Activated naive CD4-positive, alpha-beta T cell treated with Interleukin-2 at 50 U/mL for 16 hours (primary cell): ENCODE measurements at places on chromosomes 6 and 20.

DNA sequence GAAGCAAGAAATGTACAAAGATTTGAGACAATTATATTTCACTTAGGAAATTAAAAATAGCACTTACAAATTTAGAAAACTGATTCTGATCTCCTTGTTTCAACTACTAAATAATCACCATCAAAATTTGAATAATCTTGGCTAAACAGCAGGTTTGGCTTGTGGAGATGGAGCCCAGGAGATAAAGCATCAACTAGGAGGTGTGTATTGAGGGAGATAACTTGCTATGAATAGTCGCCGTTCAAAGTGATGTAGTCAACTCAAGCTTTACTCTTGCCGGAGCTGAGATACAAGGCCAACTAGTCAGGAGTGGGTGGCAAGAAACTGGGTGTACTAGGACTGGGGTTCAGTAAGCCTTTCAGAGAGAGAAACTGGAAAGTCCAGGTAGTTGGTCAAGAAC lies 117.7 kb downstream of the TRMT11 start:
- no peak for DNase-seq

GRCh38 chr20:19683188-19683587 lies 74.9 kb upstream of the RIN2 start:
- DNase-seq = no peak

- DNase-seq = no peak
Observed at GRCh38 chr20:43906505-43907034, 8.1 kb upstream of the TOX2 start.

DNA sequence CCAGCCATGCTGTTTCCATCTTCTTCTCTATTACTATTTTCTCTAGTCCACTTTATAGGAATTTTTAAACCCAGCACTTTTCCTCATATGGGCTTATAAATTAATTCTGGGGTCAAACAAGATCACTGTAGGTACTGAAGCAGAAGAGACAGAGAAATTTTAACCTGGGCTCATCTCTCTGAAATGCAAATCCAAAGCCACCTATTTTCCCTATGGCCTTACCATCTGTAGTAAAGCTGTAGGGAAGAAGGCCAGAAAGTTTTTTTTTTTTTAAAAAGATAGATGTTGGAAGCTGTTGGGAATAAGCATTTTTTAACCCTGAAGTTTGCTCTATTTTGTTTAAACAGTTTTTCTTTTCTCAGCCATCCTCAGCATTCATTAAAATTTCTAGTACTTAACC lies 367.4 kb downstream of the CD109 start:
- DNase-seq = no peak

GRCh38 chr20:9051508-9051907 lies 17.4 kb upstream of the PLCB4 start:
- DNase-seq = no peak

DNA sequence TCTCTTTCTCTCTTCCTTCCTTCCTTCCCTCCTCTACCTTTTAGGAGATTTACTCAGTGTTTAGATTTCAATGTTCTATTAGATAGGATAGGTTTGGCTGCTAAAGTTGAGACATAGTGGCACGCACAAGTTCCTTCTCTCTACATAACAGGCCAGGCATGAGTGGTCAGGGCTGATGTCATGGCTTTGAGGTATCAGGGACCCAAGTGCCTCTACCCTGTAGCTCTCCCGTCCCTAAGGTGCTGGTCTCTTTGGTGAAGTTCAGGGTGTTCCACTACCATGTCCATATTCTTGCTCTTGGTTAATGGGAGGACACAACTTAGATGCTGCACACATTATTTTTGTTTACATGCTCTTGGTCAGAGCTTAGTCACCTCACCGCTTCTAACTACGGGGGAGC lies 245.3 kb downstream of the QKI start:
- no peak for DNase-seq

DNA sequence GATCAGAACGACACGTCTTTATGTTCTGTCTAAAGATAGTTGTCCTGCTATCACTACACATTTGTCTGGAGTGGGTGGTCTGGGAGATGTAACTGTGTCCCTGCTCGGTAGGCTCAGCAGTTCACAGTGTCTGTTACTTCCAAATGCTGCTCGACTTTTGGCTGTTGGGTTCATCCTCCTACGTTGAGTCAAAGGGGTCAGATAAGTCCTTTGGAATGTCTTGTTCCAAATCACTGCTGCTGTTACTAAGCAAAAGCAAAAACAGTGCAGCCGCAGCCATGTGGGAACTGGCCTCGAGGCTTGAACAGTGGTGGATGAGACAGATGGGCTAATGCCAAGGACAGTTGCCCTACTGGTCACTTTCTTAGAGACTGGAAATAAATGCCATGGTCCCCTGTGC lies 272.2 kb upstream of the MAP3K7 start:
- no peak for DNase-seq

- DNase-seq = no peak
Observed at GRCh38 chr20:833121-833449, 430 bp upstream of the FAM110A start.

DNA sequence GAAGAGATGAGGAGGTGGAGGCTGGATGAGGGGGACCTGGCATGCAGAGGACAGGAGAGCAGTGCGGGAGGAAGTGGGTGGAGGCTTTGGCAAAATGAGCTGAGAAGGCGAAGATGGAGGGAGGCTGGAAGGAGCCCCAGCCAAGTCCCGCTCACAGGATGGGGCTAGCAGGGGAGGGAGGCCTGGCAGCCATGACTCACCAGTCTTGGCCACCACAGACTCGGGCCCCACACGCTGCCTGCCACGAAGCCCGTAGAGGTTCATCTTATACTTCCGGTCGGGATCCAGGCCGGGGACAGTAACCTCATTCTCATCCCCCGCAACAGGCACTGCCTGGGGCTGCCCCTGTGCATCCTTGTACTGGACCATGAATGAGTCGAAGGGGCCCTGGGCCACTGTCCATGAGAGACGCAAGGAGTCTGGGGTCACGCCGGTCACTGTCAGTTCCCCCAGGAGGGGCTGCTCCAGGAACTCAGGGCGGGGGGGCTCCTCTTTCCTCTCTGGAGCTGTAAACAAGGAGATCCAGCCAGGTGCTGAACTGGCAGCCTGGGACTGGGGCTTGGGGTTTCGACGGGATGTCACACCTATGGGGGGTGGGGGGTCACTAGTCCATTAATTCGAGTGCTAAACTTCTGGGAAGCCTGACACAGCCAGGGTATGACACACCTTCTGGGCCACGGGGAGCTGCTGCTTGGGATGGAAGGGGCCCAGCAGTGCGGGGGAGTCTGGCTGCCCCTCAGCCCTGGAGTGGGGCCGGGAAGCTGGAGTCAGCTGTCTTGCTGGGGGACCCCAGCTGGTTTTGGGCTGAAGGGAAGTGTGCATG lies 27.8 kb downstream of the TNXB start:
- no peak for DNase-seq

- no peak for DNase-seq
Observed at GRCh38 chr6:69308584-69308983, 488.2 kb downstream of the LMBRD1 start.

GRCh38 chr20:37669062-37669772 lies 24.6 kb upstream of the CTNNBL1 start:
- no peak for DNase-seq

DNA sequence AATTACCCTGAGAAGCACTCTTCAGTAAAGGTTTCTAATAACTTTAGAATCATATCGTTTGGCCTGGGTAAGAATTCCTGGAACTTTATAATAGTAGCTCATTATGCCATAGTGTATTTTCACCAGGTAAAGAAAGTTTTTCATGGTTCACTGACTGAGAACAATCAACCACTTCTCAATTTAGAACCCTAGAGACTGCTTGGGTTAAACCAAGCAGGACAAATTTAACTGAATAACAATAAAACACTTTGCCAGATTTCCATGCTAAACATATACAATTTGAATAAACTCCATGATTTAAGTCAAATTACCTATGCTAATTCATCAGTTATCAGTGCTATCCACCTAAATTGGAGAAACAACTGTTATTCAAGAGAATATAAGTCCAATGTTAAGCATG lies 99.4 kb downstream of the PLG start:
- DNase-seq = no peak

DNA sequence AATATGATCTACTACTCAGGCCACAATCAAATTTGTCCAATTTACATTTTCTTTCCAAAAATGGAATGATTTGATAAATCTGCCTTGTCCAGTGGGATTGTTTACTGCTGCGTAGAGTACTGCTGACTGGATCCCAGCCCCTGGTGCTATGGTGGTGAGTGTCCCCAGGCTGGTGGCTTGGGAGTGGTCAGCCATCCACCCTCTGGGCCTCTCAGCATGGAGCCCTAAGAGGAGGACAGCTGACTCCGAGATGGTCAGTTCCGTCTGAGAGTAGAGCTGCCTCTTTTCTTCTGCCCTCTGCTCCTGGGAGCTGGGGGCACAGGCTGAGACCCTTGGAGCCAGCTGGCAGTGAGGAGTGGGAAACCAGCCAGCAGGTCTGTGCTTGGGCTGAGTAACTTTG lies 22.7 kb downstream of the PRDM13 start:
- no peak for DNase-seq

- DNase-seq = no peak
Observed at GRCh38 chr6:108947114-108947854, 99.1 kb downstream of the ARMC2 start.

DNA sequence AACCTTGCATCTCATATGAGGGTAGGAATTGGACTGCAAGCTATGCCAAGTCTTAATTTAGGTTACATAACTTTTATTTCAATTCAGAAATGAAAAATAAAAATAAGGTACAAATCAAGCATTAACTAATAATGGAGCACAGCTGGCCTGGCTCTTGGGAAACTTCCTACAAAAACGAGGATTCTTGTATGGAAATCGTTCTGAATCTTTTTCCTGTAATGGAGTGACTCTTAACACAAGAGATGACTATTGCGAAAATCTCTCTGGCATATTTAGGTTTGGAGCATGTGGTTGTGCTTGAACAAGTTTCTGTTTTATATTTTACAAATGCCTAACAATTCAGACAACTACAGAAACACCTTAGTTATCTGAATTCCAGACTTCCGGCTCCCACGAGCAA lies 34.0 kb upstream of the PI16 start:
- DNase-seq = no peak

DNA sequence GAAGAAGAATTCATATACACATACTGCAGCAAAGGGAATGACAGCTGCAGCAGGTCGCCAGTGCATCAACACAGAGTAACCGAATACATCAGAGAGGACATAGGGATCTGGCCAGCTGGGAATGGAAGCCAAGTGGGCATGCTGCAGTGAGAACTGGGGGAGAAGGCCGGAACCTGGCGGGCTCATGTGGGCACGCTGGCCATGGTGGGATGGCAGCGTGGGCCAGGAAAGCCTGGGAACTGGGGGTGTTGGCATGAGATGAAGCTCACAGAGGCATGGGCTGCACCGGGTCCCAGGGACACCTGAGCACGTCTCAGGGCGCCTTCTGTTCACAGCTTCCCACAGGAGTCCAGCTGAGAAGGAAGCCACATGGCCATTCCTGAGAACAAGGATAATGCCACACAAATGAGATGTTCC lies 139.5 kb upstream of the AGPAT4 start:
- DNase-seq = no peak

GRCh38 chr6:139129284-139129683 lies 5.6 kb upstream of the HECA start:
- no peak for DNase-seq

DNA sequence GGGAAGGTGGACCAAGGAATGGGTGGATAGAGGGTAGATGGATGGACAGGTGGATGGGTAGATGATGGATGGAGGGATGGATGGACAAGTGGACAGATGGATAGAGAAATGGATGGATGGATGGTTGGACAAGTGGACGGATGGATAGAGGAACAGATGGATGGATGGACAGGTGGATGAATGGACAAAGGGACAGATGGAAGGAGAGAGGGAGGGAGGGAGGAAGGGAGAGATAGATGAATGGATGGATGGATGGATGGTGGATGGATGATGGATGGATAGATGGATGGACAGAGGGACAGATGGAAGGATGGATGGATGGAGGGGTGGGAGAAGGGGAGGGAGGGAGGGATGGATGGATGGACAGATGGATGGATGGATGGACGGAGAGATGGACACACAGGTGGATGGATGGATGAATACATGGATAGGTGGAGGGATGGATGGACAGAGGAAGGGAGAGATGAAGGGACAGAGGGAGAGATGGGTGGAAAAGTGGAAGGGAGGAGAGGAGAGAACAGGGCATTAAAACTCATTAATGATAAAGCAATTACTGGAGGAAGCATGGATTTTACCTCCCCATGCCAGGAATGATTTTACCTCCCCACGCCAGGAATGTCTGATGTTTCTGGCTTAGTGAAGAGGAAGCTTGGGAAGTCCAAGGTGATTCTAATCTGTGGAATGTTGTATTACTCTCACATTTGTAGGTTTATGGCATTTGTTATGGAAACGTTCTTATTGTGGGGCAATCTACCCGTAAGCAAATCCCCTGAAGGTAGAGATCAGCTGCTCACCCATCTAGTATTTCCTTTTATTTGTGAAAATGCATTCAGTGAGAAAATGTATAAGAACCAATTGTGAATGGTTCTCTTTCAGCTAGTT lies 383.3 kb downstream of the TAF4 start:
- DNase-seq = no peak

DNA sequence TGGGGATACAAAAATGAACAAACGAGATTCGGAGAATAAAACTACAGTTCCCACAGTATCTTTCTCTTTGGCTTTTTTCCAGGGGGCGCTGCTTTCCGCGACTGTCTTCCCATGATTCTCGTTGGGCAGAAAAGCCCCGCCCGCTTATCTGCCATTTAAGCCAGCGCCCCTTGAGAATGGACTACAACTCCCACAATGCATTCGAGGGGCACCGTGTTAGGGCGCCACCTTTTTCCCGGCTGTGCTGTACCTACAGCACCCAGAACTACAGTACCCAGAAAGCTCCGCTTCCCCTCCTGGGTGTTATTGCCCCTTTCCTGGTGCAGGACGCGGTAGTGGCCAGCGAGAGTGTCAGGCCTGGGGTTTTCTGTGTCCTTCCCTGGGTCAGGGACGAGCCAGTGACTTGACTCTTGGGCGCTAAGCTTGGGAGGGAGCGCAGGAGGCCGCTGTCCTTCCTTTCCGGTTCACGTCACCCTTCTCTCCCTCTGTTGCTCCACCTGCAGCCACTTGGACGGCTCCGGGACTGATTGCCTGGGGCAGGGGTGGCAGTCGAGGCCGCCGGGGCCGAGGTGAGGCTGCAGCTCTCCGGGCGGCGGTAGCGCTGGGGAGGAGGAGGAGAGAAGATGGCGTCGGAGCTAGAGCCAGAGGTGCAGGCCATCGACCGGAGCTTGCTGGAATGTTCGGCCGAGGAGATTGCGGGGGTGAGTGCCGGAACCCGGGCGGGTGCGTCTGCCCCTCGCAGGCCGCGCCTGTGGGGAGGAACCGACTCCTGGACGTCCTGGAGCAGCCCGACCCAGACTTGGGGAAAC lies at the start of gene UBR2:
TSS of gene UBR2 (plus strand) at position 333 of the 809 bp plus-strand sequence. CDS start at position 624, 291 bp downstream.
- peak; percentile 93 for DNase-seq

DNA sequence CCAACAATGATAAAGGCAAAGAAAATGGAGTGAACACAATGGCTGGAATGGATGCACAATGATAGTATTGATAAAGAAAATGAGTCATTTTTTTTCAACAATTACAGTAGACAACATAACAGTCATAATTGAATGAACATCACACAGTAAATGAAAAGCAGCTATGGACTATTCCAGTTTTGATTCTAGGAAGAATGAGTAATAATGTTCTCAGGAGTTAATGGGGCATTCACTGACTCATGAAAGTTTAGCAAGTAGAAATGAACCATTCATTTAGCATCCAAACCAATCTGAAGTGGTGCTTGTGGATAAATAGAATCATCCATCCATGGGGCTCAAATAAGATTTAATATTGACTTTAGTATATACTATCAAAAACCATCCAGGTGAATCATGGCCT lies 1029.5 kb upstream of the GJE1 start:
- DNase-seq = no peak

GRCh38 chr6:100229512-100229911 lies 235.2 kb downstream of the SIM1 start:
- DNase-seq = no peak
